Activated naive CD8-positive, alpha-beta T cell treated with anti-CD3 and anti-CD28 coated beads for 36 hours (primary cell): ENCODE measurements at places on chromosomes 4 and X.

DNA sequence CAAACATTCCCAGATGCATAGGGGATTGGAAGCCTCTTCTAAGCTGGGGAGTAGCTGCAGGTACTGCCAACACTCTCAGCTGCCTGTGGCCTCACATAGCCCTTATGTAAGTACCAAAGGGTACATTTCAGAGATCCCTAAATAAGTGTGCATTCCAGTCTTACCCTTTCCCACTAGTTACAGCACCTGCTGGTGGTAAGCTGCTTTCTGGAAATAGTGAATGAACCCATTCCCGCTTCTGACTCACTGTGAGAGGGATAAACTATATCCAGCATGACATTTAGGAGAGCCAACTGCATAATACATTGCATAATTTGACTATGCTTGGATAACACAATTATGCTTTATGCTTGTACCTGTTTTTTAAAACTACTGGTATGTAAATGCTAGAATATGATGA is 149.0 kb downstream of the FAM13A start:
- no peak overlapping the region for H3K4me3 ChIP-seq
- no peak overlapping the region for H3K27ac ChIP-seq
- H3K4me1 ChIP-seq, result no peaks in the 10 kb centered on the region
- no peak for DNase-seq

- peaks cover 26% of the 10 kb centered on the region for H3K4me1 ChIP-seq
- peak overlapping the region; percentile 65 for H3K4me3 ChIP-seq
- DNase-seq, result peak; percentile 43
- peaks cover 12% of the 10 kb centered on the region for H3K36me3 ChIP-seq
- H3K27ac ChIP-seq, result peak overlapping the region; percentile 80
These were observed 206.5 kb upstream of the STK26 start for GRCh38 chrX:131816551-131817136.

- H3K4me1 ChIP-seq, result no peaks in the 10 kb centered on the region
- no peak overlapping the region for H3K4me3 ChIP-seq
- H3K36me3 ChIP-seq, result no peaks in the 10 kb centered on the region
- no peak overlapping the region for H3K27ac ChIP-seq
These were observed 204.7 kb downstream of the SLIT2 start for GRCh38 chr4:20456407-20456806.

DNA sequence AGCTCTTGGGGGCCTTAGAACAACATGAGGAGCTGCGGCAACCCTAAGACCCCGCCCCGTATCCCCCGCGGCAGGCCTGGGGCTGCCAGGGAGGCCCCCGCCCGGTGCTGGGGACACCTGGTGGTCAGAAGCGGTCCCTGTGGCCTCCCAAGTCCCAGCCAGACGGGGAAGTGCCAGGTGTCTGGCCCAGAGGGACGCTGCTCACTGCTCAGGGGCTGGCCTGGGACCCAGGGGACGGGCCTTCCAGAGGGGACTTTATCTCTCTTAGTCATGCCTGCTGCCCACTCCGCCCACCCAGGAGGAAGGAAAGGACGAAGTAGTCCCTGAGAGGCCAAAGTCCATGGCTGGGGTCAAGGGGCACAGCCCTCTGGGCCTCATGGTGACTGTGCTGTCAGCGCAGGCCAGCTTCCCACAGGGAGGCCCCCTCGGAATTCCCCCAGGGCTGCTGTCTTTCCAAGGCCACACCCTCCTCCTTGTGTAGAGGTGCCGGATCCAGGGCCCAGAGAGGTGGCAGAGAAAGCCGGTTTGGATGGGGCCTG is 31.0 kb upstream of the HTRA3 start:
- H3K4me3 ChIP-seq, result no peak overlapping the region
- H3K36me3 ChIP-seq, result no peaks in the 10 kb centered on the region
- H3K27ac ChIP-seq, result no peak overlapping the region
- H3K27me3 ChIP-seq, result no peaks in the 10 kb centered on the region

DNA sequence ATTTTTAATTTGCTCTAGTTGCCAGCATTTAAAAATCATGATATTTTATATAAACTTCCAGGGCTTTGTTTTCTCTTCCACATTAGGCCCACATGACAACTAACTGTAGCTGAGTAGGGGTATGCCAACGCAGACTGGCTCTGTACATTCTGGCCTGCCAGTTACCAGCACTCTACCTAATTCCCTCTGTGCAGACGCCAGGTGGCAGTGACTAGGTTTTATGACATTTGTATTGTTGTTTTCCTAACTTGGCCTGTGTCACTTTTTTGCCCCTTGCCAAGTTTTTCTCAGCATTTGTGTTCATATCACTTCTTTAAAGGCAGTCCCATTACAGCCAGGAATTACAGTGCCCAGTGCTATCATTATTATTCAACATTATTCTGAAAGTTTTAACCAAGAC is 347.5 kb downstream of the NKX6-1 start:
- no peak overlapping the region for H3K27ac ChIP-seq
- peaks cover 2% of the 10 kb centered on the region for H3K4me1 ChIP-seq
- H3K36me3 ChIP-seq, result no peaks in the 10 kb centered on the region
- no peak for DNase-seq
- H3K27me3 ChIP-seq, result peaks cover 3% of the 10 kb centered on the region

DNA sequence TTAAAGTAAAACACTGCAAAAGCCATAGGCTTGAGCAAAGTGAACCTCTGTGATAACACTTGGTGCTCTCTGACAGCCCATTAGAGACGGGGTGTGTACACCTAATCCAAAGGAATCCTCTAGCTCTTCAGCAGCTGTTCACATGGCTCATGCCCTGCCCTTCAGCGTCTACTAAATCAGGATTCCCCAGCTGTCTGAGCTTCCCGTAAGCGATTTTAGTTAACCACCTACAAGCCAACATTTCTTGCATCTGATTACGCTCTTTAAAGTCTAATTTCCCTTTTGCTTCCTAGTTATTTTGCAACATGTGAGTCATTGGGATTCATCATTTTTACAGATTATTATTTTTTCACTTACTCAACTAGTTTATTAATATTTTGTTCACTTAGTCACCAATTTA is 6.5 kb downstream of the DMD start:
- H3K36me3 ChIP-seq, result no peaks in the 10 kb centered on the region
- DNase-seq, result no peak
- H3K4me3 ChIP-seq, result no peak overlapping the region
- H3K4me1 ChIP-seq, result no peaks in the 10 kb centered on the region

DNA sequence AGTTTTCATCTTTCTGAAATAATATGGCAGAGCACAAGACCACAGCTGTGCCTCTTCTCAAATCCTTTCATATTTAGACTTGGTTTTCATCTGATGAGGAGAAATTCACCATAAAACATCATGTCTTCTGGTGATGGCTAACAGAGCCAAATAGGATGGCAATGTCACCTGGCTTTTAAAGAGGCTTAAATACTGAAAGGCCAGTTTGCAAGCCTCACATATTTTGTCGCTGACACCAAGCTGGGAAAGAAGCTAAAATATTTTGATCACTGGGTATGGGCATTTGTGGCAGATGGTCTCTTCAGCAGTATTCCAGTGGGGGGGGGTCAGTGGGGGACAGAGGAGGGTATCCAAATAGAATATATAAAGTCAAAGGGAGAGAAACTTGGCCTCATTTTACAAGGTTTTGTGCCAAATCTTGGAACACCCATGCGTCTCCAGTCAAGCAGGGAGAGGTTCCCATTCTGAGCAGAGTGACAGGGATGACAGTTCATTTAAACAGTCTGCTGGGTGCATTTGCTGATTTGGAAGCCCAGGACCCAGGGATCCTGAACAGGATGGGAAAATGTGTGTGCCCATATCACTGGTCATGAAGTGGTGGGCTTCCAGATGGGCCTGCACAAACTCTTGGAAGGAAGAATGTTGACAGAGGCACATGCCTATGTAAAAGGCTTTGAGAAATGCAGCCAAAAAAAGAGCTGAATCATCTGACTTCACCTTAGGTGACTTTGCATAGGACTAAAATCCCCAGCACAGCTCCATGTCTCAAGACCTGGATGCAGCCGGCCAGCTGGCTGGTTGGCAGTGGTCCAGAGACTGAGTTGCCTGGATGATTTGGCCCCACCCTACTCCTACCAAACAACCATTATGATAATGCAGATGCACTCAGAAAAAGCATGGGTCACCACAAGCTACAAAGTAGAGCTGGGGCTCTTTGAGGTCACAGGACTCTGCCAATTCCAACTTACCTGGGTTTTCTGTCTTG is 484.4 kb upstream of the NR3C2 start:
- H3K27me3 ChIP-seq, result no peaks in the 10 kb centered on the region
- no peak overlapping the region for H3K27ac ChIP-seq
- no peak for DNase-seq
